ENCODE measurements at places on chromosomes 5 and 9.
A peak's percentile ranks its signal among the peaks of the same experiment; 100 is the strongest.

GRCh38 chr5:141861194-141861593 is 17.0 kb downstream of the PCDH1 start:
- DNase-seq = no peak

GRCh38 chr5:172929371-172929838 is 29.8 kb upstream of the RPL26L1 start:
- DNase-seq = no peak

- DNase-seq = no peak
Measured at GRCh38 chr9:116789081-116789480, 102.0 kb downstream of the TRIM32 start.

- DNase-seq = no peak
Measured at GRCh38 chr5:61702784-61703183, 370.7 kb downstream of the ZSWIM6 start.

DNA sequence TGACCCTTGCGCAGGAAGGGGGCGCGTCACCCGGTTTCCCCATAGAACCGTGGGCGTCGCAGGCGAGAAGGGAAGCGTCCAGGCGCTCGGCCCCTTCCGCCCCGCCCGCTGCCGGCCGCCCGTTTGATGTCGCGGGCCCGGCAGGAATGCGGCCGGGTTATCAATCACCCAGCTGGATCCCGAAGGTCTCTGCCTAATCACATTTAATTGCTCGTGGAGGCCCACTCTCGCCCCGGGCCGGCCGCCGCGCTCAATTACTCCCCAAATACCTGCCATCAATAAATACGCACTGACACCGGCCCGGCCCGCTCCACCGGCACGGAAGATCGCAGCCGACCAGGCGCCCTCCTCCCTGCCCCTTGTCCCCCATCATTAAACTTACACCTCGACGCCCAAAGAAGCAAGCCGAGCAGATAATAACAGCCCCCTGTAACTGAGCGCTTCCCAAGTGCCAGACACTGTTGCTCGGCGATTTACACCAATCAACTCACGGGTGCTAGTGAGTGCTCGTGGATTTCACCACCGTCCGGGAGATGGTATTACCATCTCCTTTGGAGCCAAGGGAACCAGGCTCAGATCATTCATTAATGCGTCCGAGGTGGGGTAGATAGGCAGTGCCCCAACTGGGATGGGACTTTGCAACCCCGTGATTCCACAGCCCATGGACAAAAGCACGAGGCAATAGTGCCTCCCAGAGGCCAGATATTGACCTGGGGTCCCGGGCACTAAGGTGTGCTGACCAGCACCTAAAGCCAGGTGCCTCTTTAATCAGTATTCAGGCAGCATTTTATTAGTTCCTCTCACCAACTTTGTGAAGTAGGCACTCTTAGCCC is 11.3 kb downstream of the MSX2 start:
- peak; percentile 33 for DNase-seq

DNA sequence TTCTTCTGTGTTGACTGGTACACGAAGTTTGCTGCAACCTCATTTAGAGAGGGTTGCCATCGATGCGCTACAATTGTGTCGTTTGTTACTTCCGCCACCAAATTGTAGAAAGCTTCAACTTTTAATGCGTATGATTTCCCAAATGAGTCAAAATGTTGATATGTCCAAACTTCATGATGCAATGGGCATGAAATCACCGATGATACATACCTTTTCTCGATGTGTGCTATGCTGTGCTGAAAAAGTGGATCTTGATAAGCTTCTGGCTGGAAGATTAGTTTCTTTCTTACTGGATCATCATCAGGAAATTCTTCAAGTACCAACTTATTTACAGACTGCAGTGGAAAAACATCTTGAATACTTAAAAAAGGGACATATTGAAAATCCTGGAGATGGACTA is 65.7 kb downstream of the TMEM38B start:
- DNase-seq = no peak

GRCh38 chr9:33229359-33230114 is 10.4 kb upstream of the SPINK4 start:
- no peak for DNase-seq

DNA sequence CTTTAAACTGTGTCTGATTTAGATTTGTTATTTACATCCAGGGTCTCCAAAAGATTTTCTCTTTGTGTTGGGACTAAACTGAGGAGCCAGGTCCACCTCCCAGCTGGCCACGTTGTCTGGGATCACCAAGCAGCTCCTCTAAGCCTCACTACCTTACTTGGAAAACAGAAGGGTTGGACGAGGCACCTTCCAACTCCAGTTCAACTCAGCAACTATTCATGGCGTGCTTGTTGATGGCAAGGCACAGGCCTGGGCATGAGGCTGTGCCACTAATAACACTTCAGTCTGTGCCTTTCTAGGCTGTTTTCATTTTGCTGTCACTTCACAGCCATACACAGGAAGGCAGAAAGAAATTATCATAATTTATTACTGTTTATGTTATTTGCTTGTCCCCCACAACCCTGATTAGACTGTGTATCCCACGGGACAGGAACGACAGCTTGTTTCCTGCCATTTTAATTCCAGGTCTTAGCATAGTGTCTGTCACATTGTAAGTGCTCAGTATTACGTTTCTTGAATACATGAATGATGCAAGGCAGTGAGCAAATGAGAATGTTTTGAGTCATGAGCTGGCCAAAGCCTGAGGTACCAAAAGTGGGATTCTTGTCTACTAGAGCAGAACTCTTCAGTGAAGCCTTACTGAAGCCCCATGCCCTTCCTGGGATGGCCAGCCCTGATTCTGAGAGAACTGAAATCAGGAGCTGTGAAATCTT is 125.8 kb downstream of the GALNT10 start:
- DNase-seq = no peak

DNA sequence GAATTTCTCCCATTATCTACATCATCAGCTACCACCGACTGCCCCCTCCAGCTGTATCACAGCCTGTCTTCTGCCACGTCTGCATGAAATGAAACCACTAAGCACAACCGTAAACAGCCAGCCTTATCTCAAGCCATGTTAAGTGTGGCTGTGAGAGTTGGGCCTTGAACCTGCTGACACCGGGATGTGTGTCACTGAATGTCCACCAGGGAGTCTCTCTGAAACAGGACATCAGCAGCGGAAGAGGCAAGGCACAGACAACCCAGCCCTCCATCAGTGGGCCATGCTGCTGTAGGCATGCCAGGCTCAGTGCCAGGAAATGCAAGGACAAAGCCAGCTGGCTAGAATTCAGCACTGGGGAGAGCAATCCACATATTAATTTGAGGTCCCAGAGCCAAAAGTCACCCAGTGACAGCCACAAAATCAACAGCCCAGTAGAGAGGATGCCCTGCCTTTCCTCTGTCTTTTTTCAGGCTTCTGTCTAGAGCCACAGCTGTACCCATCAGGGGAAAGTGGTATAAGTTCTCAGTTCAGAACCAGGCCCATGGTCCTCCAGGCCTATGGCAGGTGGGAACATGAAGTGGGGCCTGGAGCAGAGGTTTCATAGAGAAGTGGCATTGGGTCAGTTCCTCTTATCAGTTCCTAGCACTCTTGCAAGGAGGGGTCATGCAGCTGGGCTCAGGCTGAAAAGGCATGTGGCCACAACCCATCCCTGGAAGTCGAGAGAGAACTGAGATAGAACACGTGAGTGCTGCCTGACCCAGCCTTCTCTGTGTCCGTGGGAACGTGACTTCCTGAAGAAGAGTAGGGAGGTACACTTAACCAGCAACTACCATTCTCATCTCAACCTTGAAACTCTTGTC is 199.4 kb downstream of the ESM1 start:
- DNase-seq = peak; percentile 87

DNA sequence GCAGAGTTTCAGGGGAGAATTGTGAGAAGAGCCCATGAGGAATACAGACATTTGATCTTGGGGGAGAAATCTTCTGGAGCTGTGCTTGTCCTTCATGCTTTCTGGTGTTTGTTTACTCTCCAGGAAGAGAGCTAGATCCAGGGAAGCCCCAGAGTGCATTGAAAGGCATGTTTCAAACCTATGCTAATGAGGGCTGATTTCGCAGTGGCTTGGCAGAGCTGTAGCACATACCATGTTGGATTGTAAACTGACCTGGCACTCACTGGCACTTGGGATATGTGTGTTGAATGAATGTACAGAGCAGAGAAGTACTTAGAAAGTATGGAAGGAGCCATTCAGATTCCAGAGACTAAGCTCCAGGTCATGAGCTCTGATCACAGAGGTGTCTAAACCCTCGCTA is 30.9 kb downstream of the TNFSF8 start:
- DNase-seq = no peak

GRCh38 chr5:152644029-152644728 is 239.1 kb upstream of the NMUR2 start:
- no peak for DNase-seq
